ENCODE measurements at places on chromosomes 1 and 21. TPM values are rescaled to one million over a fixed set of nuclear protein-coding genes. Genes with fewer than 3 reads are reported as not detected.

DNA sequence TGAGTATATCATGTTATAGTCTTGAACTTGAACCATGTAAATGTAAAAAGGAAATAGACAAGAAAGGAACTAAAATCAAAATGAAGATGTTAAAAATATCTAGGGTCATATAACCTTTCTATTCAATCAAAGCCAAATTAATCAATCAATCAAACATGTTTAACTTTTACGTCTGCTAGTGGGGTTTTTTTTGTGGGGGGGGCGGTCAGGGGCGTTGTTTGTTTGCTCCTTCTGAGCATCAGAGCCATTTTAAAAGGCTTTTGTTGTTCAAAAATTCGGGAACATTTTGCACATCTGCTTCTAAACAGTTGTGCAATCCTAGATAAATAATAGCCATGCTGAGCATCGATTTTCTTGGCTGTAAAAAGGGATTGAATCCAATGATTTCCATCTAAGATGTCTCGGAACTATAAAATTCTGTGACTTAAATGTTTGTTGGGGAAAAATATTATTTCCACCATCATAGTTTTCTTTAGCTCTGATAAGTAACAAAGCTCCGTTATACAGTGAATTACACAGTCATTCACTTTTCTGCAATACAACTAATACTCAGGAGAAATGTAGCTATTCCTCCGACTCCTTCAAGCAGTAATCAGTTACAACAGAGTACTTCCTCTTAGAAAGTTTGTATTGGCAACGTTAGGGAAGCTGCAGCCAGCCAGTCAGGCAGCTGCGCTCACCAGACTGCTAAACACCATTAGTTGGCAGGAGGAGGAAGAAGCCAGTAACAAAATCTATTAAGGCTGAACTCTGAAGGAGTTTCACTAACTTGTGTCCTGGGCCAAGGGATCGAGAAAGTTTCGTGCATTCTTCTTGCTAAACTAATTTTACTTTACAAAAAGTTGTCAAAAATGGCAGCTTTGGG, 2.2 kb downstream of the SPATA6 start:
- DNase-seq = peak; percentile 52

Gene OR2G6
- total RNA-seq = not detected

- DNase-seq = no peak
These were observed 13.5 kb upstream of the COL16A1 start for GRCh38 chr1:31717341-31717740.

- peak; percentile 52 for DNase-seq
These were observed 6.2 kb upstream of the CENPS start for GRCh38 chr1:10424034-10424433.

GRCh38 chr1:157096881-157097280, 2.7 kb downstream of the ETV3L start:
- DNase-seq = no peak

DNA sequence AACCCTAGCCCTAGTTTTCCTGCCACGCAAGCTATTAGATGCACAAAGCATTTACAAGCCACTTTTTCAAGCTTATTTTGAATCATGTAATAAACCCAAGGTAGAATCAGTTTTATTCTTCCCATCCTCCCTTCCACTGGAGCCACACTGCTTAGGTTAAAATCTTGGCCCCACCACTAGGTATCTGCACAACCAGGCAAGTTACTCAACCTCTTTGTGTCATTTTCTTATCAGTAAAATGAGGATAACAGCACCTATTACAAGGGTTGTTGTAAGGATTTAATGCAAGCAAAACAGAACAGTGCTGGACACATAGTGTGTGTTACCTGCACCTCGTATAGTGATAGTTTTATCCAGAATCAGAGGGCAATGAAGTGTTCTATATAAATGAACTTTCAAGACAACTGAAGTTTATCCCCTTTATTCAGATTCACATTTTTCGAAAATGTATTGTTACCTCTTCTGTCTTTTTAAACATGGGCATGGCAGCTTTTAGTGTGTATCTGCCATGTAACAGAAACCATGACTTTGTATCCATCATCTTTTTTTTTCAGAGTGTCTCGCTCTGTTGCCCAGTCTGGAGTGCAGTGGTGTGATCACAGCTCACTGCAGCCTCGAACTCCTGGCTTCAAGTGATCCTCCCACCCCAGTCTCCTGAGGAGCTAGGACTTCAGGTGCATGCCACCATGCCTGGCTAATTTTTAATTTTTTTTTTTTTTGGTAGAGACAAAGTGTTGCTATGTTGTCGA, 17.2 kb upstream of the TTC39A start:
- DNase-seq = no peak

- DNase-seq = no peak
These were observed 18.0 kb downstream of the MEGF6 start for GRCh38 chr1:3593334-3593733.

Gene LYPD8
- total RNA-seq = under 0.01 TPM
